ENCODE measurements at places on chromosomes 16 and 17. TPM values are rescaled to one million over a fixed set of nuclear protein-coding genes. Genes with fewer than 3 reads are reported as not detected.

NPIPB12 gene
- 97.7 TPM for total RNA-seq

CD300LB gene
- not detected for total RNA-seq

QRICH2 gene
- 10.7 TPM for total RNA-seq

TMEM106A gene
- 54.5 TPM for total RNA-seq

GALR2 gene
- 0.95 TPM for total RNA-seq

PRSS33 gene
- not detected for total RNA-seq
